ENCODE measurements at places on chromosomes 6 and 20.

DNA sequence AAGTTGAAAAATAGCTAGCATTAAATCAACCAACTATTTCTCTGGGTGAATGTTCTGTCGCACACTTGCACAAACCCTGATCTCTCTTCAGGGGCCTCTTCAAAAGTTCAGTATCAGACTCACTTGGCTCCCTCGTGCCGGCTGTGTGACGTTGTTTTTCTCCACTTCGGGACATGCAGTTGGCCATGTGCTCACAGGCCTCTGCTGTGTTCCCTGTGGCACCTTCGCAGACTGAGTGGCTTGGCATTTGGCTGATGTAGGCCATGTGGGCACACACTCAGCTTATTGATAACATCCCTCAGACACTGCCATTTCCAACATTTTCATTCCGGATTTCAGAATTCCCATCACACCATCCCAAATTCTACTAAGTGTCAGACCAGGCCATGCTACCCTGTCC, 49.3 kb downstream of the PACRG start:
- no peak for DNase-seq

DNA sequence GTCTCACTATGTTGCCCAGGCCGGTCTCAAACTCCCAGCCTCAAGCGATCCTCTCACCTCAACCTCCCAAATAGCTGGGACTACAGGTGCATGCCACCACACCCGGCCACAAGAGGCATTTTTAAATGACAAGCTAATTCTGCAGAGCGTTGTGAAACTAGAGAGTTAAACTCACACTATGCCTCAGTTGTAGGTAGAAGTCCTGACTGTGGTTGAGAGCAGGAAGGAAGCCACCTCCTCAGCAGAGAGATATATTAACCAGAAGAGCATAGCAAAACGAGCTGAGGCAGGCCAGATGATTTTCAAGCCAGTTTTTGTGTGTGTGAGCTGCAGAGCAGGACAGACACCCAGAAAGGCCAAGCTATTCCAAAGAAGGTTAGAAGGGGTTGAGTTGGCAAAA, 150.3 kb downstream of the MBOAT1 start:
- DNase-seq = no peak

DNA sequence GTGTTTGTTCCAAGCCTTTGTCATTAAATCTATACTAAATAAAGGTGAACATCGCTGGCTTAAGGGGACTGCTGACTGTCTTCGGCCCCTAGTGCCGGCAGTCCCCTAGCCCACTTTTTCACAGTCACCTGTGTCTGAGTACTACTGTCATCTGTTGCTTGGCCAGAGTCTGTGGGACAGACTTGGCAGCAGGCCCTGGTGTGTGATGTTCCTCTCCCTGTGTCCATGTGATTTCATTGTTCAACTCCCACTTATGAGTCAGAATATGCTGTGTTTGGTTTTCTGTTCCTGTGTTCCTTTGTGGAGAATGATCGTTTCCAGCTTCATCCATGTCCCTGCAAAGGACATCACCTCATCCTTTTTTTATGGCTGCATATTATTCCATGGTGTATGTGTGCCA, 133.4 kb downstream of the HAO1 start:
- DNase-seq = no peak

DNA sequence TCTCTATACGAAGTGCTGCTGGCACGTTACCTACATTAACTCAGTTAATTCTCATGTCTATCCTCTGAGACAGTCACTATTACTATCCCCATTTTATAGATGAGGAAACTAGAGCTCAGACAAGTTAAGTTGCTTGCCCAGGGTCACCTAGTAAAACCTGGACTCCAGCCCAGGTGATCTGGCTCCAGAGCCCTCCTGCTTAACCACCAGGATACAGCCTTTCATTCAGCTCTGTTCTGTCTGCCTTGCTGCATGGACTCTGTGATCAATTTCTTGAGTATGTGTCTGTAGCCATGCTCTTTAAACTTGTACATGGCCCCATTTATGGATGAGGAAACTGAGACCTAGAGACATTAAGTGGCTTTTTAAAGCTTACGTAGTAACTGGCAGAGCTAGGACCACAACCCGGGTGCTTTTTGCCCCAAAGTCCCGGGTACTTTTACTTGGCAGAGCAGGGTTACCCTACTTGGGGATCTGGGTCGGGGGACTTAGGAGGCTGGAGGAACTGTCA, 4.7 kb downstream of the CDKN1A start:
- DNase-seq = no peak

- DNase-seq = peak; percentile 62
Measured at GRCh38 chr6:140070846-140071473, 696.5 kb upstream of the CITED2 start.

DNA sequence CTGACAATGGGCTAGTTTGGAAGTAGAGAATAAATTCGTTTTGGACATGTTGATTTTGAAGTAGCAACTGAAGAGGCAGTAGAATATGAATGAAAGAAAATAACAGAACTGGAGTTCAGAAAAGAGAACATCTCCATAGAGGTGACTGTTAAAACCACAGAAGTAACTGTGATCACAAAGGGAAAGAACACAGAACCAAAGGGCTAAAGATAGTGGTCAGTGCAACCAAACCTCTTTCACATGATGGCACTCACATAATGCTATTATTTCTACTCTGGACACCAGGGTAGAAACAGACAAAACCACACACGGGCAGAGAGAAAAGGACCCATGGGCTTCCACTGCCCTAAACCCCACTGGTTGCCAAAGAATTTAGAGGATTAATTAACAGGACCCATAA, 58.5 kb downstream of the CDK19 start:
- DNase-seq = no peak

GRCh38 chr20:24097506-24098245, 109.1 kb upstream of the GGTLC1 start:
- DNase-seq = no peak

GRCh38 chr6:160678744-160679401, 14.8 kb upstream of the LPA start:
- DNase-seq = no peak

GRCh38 chr20:39070484-39071231, 108.5 kb downstream of the DHX35 start:
- no peak for DNase-seq

DNA sequence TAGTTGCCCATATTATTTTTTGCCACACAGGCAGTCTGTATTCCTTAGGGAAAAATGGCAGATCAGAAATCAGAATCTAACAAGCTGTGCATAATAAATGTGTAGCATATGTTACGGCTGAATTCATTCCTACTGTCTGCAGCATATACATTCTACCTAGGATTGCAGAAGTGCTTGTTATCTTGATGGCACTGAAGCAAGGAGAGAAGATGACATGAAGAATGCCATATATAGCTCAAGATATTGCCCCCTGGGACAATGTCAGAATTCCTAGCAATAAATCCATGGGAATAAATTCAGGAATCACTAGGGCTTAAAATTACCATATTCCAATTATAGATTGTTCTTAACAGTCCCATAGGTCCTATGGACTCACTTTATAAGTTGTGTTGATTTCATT, 293.0 kb upstream of the CNR1 start:
- no peak for DNase-seq

DNA sequence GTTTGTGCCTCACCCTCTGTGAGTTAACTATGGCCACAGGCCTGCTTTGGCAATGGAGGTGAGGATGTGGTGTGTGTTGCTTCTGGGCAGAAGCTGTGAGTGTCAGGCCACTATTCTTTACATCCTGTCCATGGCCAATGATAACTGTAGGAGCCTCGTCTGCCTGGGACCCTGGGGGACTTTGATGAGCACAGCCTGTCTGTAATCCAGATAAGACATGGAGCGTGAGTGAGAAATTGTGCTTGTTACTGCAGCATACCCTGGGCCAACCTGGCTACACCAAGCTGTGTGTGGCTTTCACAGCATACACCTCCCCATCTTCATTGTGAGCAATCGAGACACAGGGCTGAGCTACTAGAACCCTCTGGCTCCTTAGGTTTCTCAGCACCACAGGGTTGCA, 150.4 kb downstream of the MYLK4 start:
- DNase-seq = no peak

- no peak for DNase-seq
Measured at GRCh38 chr6:32815115-32815514, 1.7 kb downstream of the HLA-DOB start.

- DNase-seq = no peak
Measured at GRCh38 chr20:59737073-59737666, 132.8 kb downstream of the PHACTR3 start.

- no peak for DNase-seq
Measured at GRCh38 chr6:43912116-43912577, 142.1 kb downstream of the VEGFA start.

- DNase-seq = no peak
Measured at GRCh38 chr20:40087496-40087895, 601.5 kb downstream of the MAFB start.

DNA sequence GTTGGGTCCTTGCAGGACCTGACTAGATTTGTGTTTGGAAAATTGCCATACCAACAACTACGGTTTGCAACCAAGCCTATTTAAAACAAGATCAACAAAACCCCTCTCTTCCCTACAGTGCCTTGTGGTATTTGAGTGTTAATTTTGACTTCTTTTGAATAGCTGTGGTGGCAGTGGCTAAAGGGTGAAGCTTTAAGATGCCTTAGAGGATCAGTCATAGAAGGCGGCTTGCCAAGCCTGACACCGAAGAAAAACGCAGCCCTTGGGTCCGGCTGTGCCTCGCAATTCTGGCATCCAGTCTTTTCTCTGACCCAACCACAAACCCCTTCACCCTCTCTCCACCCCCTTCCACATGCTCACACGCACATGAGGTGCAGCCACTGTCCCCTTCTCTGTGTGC, 32.6 kb downstream of the BMP6 start:
- peak; percentile 15 for DNase-seq

DNA sequence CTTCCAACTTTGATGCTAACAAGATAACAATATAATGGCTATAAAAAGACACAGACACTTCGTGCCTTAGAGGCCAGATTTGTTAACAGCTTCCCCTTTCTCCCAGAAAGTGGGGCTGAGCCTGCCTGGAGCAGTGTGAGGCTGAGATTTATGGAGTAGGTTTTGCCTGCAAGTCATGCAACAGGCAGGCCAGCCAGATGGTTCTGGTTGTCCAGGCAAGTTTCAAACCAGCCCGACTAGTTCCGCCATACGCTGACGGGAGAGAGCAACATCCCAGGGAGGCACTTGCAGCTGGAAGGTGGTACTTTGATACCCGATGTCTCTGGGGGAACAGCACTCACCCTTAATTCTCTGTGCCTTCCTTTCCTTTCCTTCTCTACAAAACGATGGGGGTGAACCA, 81.3 kb upstream of the NAA20 start:
- peak; percentile 32 for DNase-seq

DNA sequence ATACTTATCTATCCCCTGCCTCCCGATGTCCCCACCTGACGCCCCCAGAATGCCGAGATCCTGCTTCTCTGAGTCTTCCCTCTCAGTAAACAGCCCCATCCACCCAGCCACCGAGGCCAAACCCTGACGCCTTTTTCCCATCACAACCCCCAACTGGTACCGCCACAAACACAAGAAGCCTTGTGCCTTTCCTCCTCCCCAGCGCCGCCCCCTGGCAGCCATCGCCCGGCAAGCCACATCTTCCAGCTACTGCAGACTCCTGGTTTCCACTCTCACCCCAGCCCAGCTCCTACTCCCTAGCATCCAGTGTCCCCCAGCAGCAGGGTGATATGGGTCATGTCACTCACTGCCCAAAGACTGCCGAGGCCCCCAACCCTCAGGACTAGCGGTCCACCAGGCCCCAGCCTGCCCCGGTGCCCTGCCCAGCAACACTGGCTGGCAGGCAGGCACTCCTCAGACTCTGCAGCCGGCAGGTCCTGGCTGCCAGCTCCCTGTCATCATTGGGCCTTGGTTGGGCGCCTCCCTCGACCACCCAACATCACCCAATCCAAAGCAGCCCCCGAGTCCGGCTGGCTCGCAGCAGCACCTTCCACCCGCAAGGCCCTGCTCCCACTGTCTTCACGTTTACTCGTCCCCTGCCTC, 11.2 kb downstream of the TCFL5 start:
- no peak for DNase-seq

- no peak for DNase-seq
Measured at GRCh38 chr6:144606083-144606482, 320.9 kb downstream of the UTRN start.

DNA sequence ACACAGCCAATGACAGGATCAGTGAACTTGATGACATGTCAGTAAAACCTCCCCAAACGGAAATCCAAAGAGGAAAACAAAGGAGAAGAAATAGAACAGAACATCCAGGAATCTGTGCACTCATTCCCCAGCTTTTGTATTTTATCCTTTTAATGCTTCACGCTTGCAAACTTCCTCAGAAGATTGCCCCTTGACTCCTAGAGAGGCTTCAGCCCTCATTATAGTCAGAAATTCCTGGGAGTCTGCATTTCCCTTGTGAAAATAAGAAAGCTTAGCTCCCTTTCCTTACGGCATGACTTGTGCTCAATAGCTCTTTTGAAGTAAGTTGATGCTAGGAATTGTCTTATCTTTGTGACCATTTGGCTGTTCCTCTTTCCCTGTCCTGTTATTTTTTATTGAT, 313.6 kb upstream of the OPRM1 start:
- DNase-seq = no peak

DNA sequence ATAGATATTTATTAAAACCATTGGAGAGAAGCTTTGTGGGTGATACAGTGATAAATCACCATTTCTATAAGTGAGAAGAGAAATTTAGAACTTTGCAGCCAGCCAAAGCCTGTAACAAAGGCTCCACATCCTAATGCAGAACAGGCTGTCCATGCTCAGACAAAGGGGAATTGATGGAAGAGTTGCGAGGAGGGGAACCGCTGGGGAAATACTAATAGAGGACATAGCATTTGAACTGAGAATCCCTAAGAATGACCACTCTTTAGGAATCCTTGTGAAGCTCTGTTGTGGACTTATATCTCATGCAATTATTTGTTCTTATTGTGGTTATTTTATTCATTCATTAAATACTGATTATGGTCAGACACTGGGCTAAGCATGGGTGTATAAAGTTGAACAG, 167.8 kb downstream of the PHF3 start:
- DNase-seq = no peak

- DNase-seq = no peak
Measured at GRCh38 chr20:38336726-38337125, 9.6 kb upstream of the LBP start.

- DNase-seq = no peak
Measured at GRCh38 chr20:35333606-35334005, 41.4 kb upstream of the FAM83C start.

DNA sequence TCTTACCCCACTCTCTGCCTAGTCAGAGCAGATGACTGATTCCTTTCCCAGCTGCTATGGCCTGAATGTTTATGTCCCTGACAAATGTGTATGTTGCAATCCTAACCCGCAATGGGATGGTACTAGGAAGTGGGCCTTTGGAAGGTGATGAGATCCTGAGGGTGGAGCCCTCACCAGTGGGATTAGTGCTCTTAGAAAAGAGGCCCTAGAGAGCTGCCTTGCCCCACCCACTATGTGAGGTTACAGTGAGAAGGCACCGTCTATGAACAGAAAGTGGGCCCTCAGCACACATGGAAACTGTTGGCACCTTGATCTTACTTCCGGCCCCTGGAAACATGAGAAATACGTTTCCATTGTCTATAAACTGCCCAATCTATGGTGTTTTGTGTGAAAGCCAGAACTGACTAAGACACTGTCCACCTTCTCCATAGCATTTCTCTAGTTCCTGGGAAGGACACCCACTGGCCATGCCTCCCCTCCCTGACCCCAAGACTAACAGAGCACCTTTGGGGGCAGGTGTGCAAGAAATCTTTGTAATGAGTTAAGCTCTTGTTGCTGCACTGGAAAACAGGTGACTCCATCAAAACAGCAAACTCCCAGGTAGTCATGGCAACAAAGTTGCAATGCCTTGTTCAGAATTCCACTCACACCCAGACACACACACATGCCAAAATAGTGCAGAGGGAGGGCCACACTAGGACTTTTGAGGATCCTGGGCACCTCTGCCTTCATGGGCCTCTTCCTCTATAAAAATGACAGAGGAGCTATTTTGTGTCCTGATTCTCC, 16.2 kb downstream of the GABRR2 start:
- DNase-seq = no peak
